Esophagus mucosa (tissue), 1 donor: ENCODE measurements at places on chromosomes 6 and 20.
A peak's percentile ranks its signal among the peaks of the same experiment; 100 is the strongest.

- ATAC-seq = peak; percentile 80
These were observed 84.6 kb upstream of the JAG1 start for GRCh38 chr20:10758446-10758845.

GRCh38 chr6:157596886-157597285, 215.9 kb downstream of the ZDHHC14 start:
- no peak for ATAC-seq

- ATAC-seq = no peak
These were observed 168.6 kb upstream of the GGTLC1 start for GRCh38 chr20:24157213-24157612.

GRCh38 chr6:165580136-165580535, 82.9 kb downstream of the PDE10A start:
- no peak for ATAC-seq

- ATAC-seq = peak; percentile 78
These were observed 252.6 kb downstream of the MYLK4 start for GRCh38 chr6:2497922-2498623.

GRCh38 chr6:126017668-126018067, 31.3 kb downstream of the TRMT11 start:
- ATAC-seq = no peak

DNA sequence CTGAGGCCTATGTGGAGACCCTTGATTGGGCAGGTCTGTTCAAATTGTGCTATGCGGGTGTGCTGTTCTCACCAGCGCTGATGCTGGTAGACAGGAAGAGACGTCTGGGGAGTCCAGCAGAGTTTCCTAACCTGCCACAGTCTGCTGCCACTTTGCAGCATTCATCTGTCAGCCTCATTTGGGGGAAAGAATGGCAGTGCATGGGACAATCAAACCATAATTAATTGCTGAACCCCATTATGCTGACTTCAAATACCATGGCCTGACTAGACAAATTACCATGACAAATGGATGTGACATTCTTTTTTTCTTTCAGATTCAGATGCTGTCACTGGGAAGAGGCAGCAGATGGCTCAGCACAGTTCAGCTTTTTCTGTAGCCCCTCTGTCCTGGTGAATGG, 171.4 kb upstream of the SYNDIG1 start:
- ATAC-seq = no peak

DNA sequence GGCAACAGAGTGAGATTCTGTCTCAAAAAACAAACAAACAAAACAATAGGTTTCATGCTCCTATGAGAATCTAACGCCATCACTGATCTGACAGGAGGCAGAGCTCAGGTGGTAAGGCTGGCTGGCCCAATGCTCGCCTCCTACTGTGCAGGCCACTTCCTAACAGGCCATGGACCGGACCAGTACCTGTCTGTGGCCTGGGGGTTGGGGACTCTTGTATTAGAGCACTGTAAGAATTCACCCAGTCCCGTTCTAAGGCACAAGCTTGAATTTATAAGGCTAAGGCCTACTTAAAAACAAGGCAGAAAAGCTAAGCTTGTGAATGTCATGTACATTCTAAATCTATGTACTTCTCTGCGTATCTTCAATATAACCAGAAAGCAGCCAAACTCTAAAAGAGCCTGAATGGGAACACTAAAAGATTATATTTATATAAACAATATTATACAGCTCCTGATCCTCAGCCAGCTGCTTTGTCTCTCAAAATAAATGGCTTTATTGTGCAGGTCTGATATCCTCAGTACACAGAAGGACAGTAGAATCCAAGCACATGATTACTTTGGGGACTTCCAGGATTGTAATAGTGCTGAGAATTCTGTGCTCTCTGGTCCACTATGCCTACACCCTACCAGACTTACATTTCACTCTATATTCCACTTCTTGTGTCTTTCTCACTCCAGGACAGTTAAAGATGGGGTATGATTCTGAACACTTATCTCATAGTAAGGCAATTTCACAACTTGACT, 64.5 kb upstream of the DST start:
- ATAC-seq = no peak

DNA sequence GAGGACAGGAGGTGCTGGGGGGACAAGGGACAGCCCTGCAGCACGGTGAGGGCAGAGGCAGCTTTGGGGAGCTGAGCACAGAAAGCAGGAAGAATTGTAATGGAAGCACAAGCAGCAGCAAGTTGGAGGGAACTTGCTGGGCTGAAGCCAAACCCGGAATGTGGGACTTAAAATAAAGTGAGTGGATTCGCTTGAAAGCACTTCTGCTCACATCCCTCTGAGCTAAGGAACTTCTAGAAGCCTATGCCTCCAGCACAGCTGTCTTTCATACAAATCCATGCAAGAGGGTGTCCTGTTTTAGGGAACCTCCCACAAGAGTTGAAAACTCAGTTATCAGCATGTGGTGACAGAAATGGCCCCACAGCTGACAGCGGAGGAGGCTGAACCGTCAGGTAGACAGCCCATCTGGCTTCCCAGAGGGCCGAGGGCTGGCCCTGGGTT, 71.4 kb upstream of the MLN start:
- ATAC-seq = no peak

- ATAC-seq = no peak
These were observed 109.7 kb downstream of the AGPAT4 start for GRCh38 chr6:161164182-161164625.

- ATAC-seq = no peak
These were observed 12.3 kb downstream of the PMEPA1 start for GRCh38 chr20:57697543-57697942.

- no peak for ATAC-seq
These were observed 64.9 kb downstream of the MAP3K4 start for GRCh38 chr6:161056451-161056850.

DNA sequence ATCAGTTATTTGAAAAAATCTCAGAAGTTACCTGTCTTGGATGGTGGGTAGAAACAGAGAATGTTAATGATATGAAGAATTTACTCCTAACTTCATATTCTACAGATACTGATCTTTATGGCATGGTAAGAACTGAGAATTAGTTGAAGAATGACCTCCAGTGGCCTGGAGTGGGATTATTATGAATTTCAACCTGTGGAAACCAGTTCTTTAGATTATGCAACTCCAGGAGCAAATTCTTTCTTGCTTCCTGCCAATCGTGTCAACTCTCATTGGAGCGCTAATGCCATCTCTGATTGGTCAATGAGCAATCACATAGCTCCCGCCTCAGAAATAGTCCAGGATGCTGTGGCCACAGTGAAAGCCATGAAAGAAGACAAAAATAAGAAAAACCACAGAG, 40.6 kb downstream of the LYRM2 start:
- ATAC-seq = peak; percentile 89

DNA sequence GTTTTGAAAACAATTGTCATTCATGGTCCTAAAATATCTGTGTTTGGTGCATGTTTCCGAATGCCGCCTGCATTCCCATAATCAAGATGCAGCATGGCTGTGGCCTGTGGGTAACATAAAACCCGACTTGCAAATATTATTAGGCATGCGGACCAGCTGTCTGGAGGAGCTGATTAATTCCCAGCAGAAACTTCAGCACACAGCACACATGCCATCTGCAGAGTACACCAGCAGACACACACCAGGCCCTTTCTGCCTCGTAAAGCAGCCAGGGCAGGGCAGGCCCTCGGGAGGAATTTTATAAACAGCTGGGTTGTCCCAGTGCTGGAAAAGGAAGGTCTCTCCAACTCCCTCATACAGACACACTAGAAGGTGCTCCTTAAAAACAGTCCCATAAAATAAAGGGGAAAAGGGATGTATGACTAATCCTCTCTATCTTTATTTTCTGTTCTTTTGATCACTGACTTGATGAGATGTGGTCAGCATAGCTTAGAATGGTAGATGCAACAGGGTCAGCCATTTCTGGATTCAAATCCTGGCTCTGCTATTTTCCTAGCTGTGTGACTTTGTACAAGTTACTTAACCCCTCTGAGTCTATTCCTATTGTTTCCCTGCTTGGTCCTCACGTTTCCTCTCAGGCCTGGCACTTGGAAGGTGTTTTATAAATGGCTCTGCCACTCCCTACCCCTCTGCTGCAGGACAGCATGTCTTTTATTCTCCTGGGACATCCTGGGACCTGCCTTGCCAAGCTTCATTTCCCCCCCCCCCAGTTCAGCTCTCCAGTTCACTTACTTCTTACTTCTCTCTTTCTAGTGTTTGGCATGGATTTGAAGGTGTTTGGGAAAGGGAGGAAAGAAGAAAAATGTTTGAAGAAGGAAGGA, 85.9 kb upstream of the TRAF3IP2 start:
- no peak for ATAC-seq

- ATAC-seq = peak; percentile 89
These were observed 123.3 kb upstream of the COL21A1 start for GRCh38 chr6:56370561-56371211.

GRCh38 chr20:64188091-64188490, 23.8 kb downstream of the MYT1 start:
- no peak for ATAC-seq

GRCh38 chr6:17493286-17493685, 99.9 kb downstream of the CAP2 start:
- no peak for ATAC-seq

DNA sequence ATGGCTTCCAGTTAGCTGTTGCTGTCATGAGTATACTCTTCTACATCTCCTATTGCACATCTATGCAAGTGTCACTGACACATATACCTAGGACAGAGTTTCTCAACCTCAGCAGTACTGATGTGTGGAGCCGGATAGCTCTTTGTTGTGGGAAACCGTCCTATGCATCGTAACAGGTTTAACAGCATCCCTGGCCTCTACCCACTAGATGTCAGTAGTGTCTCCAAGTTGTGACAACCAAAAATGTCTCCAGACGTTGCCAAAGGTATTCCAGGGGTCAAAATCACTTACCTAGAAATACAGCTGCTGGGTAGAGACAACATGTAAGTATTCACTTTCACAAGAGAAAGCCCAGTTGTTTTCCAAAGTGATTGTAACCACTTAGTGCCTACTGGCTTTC, 637.6 kb downstream of the RNF144B start:
- peak; percentile 60 for ATAC-seq

DNA sequence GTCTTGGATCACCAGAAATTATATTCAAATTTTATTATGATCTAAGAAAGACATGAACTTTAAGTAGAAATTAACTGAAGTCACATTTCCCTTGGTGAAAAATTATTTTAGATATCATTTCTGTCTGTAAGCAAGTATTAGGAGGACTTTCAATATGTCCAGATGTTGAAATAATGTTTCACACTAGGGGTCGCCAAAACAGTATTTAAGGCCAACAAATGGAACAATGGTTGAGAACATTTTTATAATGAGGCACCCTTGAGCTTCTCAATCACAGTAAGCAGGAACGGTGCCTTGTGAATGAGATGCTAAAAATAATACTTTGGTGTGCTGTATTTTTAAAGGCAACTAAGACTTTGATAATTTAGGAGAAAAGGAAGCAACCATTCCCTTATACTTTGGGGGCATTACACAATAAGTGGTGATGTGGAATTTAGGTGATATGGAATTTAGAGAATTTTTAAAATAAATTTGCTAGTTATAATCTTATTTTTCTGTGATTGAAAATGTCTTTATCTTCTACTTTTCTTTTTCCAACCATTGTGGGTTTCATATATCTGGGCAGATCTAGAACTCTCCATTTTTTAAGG, 9.6 kb upstream of the SF3B5 start:
- ATAC-seq = peak; percentile 69

- no peak for ATAC-seq
These were observed 977.7 kb upstream of the SLC35B3 start for GRCh38 chr6:9412951-9413559.

- ATAC-seq = peak; percentile 21
These were observed 39.9 kb downstream of the PREX1 start for GRCh38 chr20:48787861-48788375.

DNA sequence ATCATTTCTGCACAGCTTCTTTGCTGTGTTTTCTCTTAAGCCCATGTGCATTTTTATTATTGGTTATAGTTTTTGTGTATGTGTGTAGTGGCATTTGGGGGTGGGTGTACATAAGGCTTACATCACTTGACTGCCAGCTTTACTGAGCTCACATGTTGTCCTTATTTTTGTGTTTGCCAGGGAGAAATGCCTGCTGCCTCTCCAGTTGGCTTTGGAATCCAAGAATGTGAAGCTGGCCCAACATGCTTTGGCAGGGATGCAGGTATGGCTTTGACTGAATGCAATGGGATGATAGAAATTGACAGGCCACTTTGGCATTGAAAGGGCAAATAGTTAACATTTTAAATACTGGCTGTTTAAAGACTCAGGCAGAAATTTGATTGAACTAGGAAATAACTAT, 11.4 kb downstream of the PBOV1 start:
- ATAC-seq = no peak

- ATAC-seq = no peak
These were observed 2.0 kb upstream of the CAPN11 start for GRCh38 chr6:44156494-44157151.

GRCh38 chr20:19301843-19302242, 89.4 kb downstream of the SLC24A3 start:
- peak; percentile 93 for ATAC-seq

- ATAC-seq = no peak
These were observed 461.9 kb downstream of the QKI start for GRCh38 chr6:163876391-163876790.

- ATAC-seq = no peak
These were observed 54.2 kb downstream of the TBC1D7 start for GRCh38 chr6:13273931-13274706.

GRCh38 chr20:382291-383115, 1.9 kb downstream of the TRIB3 start:
- peak; percentile 51 for ATAC-seq

DNA sequence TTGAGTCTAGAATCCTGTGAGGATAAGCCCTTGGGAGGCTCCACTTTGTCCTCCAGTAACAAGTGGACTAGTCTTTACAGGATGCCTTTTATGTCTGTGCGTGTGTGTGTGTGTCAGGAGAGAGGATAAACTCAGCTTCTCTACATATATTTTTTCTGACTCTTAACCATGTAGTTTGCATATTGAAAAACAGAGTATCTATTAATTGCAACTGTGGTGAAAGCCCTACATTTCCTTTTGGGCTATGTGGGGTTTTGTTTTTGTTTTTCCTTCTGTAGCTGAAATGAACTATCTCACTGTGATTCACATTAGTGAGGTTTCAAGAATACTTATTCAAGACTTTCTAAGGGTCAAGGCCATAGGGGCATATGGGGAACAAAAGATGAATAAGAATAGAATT, 17.7 kb downstream of the TPBG start:
- no peak for ATAC-seq

- ATAC-seq = no peak
These were observed 341.6 kb downstream of the QKI start for GRCh38 chr6:163756079-163756478.

- no peak for ATAC-seq
These were observed 320.7 kb upstream of the JARID2 start for GRCh38 chr6:14925025-14925698.

- peak; percentile 96 for ATAC-seq
These were observed 8.2 kb upstream of the MTHFD1L start for GRCh38 chr6:150857062-150857944.

DNA sequence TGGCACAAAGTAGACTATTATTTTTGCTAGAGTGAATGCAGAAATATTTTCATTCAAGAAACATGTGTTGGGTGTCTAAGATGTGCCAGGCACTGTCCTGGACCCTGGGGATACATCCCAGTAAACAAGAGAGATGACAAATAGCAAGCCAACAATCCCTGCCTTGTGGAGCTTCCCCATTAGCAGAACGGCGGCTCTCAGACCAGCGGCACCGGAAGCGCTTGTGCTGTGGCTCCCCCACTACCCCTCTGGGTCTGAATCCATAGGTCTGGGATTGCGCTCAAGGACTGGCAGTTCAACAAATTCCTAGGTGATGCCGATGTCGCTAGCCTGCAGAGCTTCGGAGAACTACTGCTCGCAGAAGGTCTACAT, 98.5 kb upstream of the AGPAT4 start:
- no peak for ATAC-seq

- ATAC-seq = peak; percentile 90
These were observed 94.0 kb upstream of the NHSL1 start for GRCh38 chr6:138593124-138593877.
